Suppressor macrophage (primary cell): ENCODE measurements at places on chromosomes 6 and 20.

DNA sequence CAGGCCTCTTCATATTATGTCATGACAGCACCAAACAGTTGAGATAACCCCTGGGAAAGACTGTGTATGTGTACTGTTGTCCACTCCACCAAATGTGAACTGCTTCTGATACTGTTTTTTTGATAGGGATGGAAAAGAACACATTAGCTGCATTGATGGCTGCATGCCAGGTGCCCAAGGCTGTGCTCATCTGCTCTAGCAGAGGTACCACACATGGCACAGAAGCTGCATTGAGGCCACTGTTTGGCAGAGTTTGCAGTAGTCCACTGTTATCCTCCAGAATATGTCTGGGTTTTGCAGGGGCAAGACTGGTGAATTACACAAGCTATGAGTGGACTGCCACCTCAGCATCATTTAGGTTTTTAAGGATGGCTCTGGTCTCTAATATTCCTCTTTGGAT is 28.2 kb upstream of the ELMO2 start:
- no peak for DNase-seq

- no peak for DNase-seq
Observed at GRCh38 chr6:82385961-82386360, 22.3 kb downstream of the TPBG start.

DNA sequence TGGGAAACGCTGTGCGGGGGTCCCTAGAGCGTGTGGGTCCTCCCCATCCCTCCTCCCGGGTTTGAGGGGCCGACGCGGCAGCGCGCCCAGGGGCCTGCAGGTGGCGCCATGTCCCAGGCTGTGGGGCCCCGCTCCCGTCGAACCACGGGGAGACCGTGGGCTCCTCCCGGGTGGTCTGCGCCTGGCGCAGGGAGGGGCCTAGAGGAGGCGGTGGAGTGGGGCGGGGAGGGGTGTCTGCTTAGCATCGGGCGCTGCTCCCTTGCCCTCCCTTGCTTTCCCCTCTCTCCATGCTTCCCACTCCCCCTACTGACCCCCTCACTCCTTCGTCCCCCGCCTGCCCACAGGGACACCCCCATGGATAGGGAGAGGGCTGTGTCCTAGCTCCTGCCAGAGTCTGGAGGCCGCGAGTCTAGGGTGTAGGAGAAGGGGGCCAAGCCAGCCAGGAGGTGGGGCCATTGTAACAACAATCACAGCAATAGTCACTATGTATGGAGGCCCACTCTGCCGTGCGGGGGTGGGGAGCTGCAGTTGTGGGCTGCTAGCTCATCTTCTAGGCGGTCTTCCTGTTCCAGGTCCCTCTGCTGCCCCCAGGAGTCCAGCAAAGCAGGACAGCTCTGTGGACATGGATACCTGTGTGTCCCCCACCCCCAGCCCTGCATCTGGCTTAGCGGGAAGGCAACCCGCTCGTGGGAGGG is 51.7 kb downstream of the CHMP4B start:
- peak; percentile 18 for DNase-seq

GRCh38 chr6:151007076-151007475 is 141.6 kb downstream of the MTHFD1L start:
- DNase-seq, result no peak

DNA sequence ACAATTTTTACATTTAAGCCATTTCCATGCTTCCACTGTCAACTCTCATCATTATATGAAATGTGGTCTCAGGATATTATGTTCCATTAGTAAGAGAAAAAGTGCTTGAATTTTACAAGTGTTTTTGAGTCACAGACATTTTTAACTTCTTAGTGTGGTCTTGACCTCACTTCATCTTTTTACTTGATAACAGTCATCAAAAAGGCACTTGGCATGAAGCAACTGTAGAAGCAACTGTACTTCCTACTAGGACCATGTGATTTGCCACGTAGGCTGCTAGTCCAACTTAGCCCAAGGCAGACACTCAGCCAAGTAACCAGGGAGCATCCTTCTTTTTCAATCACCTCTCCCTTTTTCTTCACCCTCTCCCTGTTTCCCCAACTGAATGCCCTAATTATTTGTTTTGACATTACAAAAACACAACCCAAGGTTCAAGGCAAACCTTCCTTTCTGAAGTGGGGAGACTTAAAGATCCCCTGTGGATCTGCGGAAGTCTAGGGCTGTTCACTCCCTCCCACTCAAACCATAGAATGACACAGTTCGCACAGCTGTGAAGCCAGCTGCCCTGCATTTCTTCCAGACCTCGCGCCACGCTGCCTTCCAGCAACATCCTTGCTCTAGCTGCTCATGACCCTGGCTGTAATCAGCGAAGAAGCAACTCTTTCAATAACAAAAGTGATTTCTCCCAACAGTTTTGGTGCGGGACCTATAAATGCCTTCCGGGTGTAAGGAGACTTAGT is 45.0 kb downstream of the PHACTR1 start:
- peak; percentile 21 for DNase-seq

- no peak for DNase-seq
Observed at GRCh38 chr6:134731615-134732014, 218.3 kb downstream of the ALDH8A1 start.

DNA sequence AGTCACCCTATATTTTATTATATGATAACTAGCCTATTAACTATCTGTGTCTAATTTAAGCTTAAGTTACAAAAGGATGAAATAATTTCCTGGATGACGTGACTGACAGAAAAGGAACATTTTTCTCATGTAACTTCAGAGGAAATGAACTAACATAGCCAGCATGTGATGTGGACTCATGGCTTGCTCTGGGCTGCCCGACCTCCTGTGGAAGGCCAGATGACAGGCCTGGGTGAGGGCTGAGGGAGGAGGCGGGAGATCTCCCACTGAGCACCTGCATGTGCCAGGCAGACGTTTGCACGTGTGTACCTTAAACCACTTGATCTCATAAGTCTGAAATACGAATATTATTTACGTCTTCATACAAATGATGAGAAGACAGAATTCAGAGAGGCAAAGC is 321.1 kb downstream of the SYNE1 start:
- DNase-seq, result peak; percentile 88
